ENCODE measurements at places on chromosomes 2 and 18.

GRCh38 chr2:151770995-151771394, 36.7 kb upstream of the NEB start:
- no peak for DNase-seq

- DNase-seq, result peak; percentile 72
These were observed 83.0 kb upstream of the ZNF532 start for GRCh38 chr18:58781627-58782194.

- no peak for DNase-seq
These were observed 4.9 kb downstream of the CYP26B1 start for GRCh38 chr2:72142570-72143440.

DNA sequence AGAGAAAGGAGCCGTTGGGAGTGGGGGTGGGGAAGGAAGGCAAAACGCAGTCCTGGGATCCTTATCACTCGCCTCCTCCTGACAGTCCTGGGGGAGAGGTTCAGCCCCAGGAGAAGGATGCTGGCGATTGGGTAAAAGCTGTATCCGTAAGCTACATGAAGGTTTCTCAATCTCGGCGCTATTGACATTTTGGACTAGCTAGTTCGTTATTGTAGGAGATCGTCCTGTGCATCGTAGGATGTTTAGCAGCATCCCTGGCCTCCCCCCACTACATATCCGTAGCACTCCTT, 511 bp upstream of the TP53I3 start:
- DNase-seq, result no peak

GRCh38 chr2:65231892-65232477, 4.4 kb downstream of the ACTR2 start:
- DNase-seq, result peak; percentile 32

DNA sequence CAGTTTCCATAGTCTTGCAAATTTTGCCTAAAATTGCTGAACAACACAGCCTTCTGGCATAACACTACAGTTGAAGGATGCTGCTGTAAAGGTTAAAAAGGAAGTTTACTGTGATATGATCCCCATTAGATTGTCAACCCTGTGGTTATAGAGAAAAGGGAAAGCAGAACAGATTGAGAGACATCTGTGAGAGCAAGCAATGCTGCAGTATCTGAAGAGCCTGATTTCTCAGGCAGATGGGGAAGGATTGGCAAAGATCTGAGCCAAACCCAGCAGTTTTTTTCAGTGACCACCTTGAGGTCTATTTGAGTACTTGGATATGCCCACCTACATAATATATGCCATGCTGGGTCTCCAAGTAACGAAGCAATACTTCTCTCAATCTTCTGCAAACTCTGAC, 8.5 kb upstream of the ST8SIA3 start:
- no peak for DNase-seq
